ENCODE measurements at places on chromosomes 13 and 19.

DNA sequence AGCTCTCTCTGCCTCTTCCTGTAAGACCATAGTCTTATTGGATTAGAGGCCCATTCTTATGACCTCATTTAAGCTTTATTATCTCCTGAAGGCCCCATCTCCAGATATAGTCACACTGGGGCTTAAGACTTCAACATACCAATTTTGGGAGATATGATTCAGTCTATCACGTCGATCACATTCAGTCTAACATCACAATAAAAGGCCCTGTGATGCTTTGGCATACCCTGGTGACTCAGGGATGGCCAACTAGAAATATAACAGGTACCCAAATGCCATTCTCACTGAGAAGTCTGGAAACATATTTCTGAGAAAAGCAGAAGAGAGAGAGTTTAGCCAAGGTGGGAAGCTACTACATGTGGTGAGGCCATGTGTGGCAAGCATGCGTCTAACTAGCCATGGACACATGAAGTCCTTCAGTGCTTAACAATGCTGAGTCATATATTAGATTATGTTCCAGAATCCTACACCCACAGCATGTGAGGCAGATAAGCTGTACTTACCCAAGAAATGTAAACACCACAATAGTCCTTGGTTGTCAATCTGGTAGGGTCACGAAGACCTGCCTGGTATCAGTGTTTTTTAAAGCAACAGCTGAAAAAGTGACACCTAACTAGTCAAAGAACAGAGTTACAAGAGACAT, 485.1 kb downstream of the FOXO1 start:
- no peak for DNase-seq

GRCh38 chr19:48807590-48808308, 3.1 kb downstream of the BCAT2 start:
- DNase-seq = no peak

DNA sequence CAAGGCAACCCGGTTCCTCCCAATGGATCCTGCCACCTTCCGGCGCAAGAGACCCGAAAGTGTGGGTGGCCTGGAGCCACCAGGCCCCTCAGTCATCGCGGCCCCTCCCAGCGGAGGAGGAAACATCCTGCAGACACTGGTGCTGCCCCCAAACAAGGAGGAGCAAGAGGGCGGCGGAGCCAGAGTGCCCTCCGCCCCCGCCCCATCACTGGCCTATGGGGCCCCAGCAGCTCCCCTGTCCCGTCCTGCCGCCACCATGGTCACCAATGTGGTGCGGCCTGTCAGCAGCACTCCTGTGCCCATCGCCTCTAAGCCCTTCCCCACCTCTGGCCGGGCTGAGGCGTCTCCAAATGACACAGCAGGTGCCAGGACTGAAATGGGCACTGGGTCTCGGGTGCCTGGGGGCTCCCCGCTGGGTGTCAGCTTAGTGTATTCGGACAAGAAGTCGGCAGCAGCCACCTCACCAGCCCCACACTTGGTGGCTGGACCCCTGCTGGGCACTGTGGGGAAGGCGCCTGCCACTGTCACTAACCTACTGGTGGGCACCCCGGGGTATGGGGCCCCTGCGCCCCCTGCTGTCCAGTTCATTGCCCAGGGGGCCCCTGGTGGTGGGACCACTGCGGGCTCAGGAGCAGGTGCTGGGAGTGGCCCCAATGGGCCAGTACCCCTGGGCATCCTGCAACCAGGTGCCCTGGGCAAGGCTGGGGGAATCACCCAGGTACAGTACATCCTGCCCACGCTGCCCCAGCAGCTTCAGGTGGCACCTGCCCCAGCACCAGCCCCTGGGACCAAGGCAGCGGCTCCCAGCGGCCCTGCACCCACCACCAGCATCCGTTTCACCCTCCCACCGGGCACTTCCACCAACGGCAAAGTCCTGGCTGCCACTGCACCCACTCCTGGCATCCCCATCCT, 11.2 kb upstream of the PRR19 start:
- DNase-seq = no peak

DNA sequence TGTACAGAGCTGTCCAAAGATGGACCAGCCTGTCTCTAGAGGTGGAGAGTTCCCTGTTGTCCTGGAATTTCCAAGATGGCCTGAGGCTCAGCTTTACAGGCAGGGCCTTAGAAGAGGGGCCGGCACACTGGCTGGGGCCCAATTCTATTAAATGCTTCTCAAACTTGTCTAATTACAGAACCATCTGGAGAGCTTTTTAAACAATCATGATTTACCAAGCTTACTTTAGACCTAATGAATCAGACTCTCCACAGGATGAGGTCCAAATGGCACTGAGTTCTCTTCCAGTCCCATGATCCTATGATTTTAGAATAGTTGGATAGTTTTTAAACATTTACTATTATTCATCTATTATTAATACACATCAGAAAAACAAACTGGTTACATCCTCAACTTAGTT, 123.5 kb downstream of the DNAJC3 start:
- DNase-seq = no peak

- DNase-seq = no peak
Measured at GRCh38 chr13:39217471-39217870, 179.2 kb downstream of the NHLRC3 start.

DNA sequence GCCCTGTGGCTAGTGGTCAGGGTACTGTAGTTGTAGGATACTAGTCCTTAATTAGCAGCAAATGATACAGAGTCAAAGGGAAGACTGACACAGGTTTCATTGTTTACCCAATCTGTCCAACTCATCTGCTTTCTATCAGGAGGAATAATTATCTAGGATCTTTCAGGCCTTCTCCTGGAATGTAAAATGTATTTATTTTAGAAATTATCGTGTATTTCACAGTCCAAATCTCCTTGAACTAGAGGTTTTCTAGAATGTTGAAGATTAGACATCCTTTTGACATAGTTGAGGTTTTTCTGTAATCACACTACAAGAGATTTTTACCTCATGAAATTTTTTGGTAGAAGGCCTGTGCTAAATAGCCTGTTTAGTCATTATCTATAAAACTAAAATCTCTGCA, 1694.8 kb upstream of the PCDH20 start:
- no peak for DNase-seq

DNA sequence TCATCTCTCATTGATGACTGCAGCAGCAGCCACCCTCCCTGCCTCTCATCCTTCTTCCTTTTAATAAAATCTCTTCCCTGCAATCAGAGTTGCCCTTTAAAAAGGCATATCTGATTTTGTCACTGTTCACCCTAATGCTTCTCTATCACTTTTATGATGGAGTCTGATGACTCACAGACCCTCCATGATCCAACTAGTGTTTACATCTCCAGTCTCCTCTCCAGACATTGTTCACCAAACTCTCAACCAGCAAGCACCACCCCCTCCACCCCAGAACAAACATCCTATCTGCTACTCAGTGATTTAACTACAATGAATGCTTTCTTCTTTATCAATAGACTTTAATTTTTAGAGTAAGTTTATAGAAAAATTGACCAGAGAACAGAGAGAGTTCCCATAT, 59.5 kb downstream of the TNFSF11 start:
- no peak for DNase-seq

GRCh38 chr13:43237616-43238015, 214.2 kb downstream of the DNAJC15 start:
- no peak for DNase-seq

DNA sequence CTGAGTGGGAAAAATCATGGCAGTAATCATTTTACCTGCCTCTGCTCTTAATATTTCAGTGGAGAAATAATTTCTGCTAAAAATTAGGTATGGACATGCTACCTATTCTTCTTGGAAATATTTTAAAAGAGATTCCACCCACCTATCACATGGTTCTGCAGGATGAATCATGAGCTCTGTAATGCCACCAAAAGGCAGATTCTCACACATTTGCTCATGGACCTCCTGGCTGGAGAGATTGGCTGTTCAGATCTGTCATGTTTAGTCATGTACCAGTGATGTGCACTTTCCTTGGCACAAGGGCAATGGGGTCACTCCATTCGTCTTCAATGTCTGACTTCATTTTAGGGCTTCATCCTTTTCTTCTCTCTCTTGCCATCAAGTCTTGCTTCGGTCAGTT, 101.8 kb upstream of the MBNL2 start:
- no peak for DNase-seq

- no peak for DNase-seq
Measured at GRCh38 chr19:19751846-19752245, 18.9 kb upstream of the ZNF14 start.

DNA sequence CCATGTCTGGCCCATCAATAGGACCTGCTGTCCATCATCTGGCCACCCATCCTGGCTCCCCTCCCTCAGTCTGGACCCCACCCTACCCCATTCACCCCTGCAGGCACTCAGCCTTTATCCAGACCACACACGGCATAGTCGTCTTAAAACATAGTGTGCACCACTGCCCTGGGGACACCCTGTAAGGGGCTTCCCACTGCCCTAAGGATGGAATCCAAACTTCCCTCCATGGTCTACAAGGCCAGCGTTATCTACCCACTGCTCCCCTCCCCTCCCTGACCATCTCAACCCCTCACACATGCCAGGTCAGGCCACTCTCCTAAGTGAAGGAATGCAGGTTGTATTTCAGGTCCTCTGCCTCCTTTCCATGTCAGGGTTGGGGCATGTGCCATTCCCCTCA, 352.7 kb upstream of the ZNF507 start:
- DNase-seq = no peak

DNA sequence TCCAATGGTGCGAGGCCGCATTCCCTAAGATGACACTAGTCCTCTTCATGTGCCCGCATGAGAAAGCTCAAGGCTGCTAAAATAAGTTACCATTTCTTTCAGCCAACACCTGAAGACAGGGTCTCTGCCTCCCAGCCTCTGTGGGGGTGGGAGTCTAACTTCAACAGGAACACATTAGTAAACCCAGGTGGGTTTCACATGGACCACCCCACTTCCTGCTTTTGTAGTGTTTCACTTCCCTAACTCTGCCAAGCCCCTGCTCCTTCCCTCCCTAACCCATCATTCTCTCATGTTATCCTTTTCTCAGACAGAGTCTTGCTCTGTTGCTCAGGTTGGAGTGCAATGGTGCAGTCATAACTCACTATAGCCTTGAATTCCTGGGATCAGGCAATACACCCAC, 783.6 kb downstream of the UQCRFS1 start:
- no peak for DNase-seq

DNA sequence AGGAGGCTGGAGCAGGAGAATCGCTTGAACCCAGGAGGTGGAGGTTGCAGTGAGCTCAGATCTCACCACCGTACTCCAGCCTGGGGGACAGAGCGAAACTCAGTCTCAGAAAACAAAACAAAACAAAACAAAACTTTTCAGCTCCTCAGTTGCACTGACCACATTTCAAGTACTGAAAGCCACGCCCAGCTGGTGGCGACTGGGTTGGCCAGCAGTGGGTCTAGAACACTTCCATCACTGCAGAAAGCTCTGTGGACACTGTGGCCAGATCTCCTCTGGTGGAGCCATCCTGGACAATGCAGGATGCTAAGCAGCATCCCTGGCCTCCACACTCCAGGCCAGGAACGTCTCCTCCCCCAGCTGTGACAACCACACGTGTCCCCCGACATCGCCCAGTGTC, 21.1 kb downstream of the TLE2 start:
- DNase-seq = no peak

- no peak for DNase-seq
Measured at GRCh38 chr13:33480561-33480960, 195.0 kb upstream of the STARD13 start.

GRCh38 chr13:22320991-22321390, 650.1 kb downstream of the FGF9 start:
- DNase-seq = no peak

- no peak for DNase-seq
Measured at GRCh38 chr19:16779539-16780163, 49.5 kb upstream of the SIN3B start.

DNA sequence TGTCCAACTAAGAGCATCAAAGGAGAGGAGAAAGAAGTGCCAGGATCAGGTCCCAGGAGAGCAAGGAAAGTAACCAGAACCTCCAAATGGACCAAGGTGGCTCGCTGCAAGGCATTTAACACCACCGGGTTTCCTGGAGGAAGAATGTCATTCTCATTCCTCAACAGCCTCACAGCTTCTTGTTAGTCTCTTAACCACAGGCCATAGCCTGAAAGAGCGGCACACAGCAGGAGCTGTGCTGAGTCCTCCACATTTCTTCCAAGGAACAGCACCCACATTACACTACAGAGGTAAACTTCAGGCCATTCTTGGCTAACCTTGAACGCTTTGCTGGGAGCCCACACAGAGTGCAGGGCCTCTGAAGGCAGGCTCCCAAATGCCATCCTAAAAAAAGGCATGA, 23.6 kb downstream of the DOCK9 start:
- no peak for DNase-seq

- DNase-seq = no peak
Measured at GRCh38 chr19:6817179-6817578, 44.7 kb downstream of the VAV1 start.

DNA sequence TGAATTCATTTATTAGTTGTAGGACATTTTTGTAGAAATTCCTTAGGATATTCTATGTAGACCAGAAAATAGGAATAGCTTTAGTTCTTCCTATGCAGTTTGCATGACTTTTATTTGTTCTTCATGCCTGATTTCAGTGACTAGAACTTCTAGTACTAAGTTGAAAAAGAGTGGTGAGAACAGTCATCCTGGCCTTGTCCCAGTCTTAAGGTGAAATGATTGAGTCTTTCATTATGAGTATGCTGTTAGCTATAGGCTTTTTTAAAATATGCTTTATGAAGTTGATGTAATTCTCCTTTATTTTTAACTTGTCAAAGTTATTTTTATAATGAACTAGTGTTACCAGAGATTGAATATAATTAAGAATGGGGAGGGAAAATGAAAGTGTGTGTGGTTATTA, 690.1 kb upstream of the KLHL1 start:
- DNase-seq = no peak

GRCh38 chr13:45339867-45340266, 1.1 kb downstream of the TPT1 start:
- no peak for DNase-seq

GRCh38 chr19:39310558-39311311, 9.9 kb downstream of the LRFN1 start:
- DNase-seq = no peak

- DNase-seq = no peak
Measured at GRCh38 chr19:39405261-39405957, 1.2 kb upstream of the ZFP36 start.

GRCh38 chr13:99303863-99304521, 3.2 kb downstream of the GPR183 start:
- no peak for DNase-seq

- no peak for DNase-seq
Measured at GRCh38 chr19:38561053-38561606, 56.6 kb downstream of the MAP4K1 start.

- DNase-seq = no peak
Measured at GRCh38 chr13:109873351-109874123, 87.2 kb upstream of the IRS2 start.

DNA sequence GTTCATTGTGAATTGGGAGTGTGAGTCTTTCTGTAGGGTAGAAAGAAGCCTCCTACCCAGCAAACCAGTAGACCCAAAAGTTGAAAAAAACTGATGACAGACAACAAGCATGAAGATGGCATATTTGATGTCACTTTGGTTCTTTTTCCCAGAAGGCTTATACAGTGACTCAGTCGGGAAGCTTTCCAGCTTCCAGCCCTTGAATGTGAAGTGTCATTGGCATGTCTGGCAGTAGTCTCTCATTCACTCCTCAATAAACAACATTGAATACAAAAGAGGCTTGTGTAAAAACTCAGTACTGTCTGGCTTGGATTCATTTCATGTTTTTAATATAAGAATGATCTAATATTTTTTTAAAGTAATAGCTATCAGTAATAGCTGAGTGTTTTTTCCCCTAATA, 68.7 kb downstream of the IPO5 start:
- DNase-seq = no peak

- DNase-seq = no peak
Measured at GRCh38 chr19:17755977-17756670, 4.8 kb downstream of the FCHO1 start.

- no peak for DNase-seq
Measured at GRCh38 chr13:49399801-49400472, 43.9 kb downstream of the CAB39L start.
